ENCODE measurements at places on chromosomes 2 and 18. TPM values are rescaled to one million over a fixed set of nuclear protein-coding genes. Genes with fewer than 3 reads are reported as not detected.
A peak's percentile ranks its signal among the peaks of the same experiment; 100 is the strongest.

The COL4A3 gene
- total RNA-seq: 0.29 TPM

The PIAS2 gene
- total RNA-seq: 23.8 TPM

The PHOSPHO2 gene
- total RNA-seq: 2.5 TPM

The IL18R1 gene
- total RNA-seq: 0.10 TPM

The MARCO gene
- total RNA-seq: not detected

The TMEM37 gene
- total RNA-seq: not detected

The CXCR4 gene
- total RNA-seq: not detected

DNA sequence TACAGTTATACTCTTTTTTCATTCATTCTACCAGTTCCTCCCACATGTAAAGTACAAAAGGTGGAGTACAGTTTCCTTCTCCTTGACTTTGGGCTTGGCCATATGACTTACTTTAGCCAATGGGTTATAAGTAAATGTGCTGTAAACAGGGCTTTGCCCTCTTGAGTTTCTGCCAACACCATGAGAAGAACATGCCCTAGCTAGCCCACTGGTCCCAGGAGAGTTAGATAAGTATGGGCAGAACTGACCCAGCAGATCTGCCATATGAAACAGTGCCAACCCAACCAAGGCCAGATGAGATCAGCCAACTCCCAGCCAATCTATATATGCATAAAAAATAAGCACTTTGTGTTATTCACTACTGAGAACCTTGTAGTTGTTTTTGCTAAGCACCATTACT, 25.5 kb downstream of the ZC3H8 start:
- no peak for DNase-seq

DNA sequence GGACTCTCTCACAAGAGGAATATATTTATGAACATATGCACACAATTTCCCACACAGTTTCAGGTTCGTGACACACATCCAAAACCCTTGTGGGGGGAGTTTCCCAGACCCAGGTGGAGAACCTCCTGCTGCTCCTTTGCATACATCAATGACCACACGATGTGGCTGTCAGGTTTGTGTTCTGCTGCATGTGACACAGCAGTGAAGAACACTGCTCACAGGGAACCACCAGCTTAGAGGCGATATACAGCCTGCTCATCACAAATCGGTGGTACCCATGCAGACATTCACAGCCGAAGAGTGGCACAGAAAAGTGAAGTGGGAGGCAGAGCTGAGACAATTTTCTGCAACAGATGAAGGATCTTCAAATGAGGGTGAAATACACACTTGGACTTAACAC, 175.6 kb upstream of the ZFP36L2 start:
- DNase-seq: no peak

DNA sequence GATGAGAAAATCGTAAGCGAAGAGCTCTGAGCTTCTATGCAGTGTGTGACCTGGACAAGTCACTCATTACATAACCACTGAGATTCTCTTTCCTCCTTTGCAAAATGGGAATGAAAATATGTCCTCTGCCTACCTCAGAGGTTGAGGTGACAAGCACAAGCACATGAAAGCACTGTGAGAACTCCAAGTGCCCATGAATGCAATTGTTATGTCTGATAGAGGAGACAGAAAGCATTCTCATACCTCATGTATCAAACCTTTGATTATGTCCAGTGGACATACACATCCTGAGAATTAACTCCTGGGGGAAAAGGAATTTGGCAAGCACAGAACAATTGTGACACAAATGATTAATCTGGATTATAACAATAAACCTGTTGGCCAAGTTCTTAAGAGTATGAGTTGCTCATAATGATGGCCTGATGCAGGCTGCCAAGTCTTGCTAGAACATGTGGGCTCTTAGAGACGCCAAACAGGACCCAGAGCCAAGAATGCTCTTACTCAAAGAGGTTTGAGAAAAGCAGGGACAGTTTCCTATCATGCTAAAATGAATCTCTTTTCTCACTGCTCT, 8.5 kb upstream of the RMDN2 start:
- DNase-seq: peak; percentile 54

DNA sequence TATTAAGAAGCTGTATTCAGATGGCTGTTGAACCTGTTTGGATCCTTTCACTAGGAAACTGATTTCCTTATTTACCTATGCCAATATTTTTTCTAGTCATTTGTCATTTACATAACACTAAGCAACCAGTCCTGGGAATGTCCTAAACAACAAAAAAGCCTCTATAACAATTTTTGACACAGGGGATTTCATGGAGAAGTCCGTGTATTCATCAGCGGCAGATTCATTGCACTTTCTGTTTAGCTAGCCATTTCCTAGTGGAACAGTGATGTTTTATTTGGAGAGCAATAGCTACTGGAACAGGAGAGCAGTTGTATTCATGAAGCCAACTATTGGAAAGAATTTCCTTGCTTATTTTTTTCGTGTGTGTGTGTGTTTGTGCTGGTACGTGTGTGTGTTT, 604.3 kb upstream of the POU3F3 start:
- no peak for DNase-seq

DNA sequence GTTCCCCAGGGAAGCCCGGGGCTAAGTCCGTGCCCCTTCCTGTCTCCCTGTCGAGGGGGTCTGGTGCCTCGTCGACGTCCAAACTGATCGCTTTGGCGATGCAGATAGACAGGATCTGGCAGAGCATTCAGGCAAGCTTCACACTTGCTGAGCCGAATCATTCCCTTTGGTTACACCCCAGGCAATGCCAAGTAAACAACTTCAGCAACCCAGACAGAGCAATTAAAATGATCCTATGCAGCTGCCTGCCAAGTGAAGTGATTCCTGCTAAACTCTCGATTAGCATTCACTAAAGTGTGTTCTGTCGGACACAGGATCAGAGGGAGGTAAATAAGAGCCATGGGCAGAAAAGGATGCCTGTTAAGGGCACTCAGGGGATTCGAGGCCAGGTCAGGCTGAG, 108.2 kb upstream of the RAB12 start:
- no peak for DNase-seq

DNA sequence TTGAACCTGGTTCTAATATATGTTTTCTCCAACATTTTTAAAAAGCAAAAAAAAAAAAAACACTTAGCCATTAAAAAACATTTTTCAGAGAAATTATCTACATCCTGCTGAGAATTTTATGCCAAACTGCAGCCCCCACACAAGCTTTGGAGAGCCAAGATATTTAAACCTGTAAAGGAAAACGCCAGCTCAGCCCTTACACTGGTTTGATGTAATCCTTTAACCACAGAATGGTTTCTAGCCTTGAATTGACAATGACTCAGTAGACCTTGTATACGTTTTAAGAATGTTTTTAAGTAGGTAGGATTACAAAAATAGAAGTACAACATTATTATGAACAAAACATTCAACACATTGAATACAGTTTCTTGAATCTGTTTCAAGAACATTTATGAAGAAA, 113.6 kb downstream of the BABAM2 start:
- DNase-seq: peak; percentile 76

- DNase-seq: no peak
These were observed 77.2 kb downstream of the LIPG start for GRCh38 chr18:49638891-49639557.

DNA sequence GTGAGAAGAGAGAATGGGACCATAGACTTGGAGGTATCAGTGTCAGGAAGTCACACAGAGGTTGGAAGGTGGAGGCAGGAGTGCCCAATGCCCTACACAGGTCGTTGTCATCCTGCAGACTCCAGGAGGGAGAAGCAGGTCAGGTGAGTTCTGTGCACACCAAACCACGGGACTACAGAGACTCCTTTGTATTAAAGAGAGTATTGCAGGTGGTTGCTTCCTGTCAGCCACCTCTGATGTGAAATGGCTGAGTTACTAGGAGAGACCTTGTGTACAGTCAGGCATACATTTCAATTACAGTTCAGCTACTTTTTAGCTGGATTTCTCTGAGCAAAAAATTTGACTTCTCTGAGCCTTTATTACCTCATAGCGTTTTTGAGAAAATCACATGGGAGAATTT, 51.6 kb downstream of the SPP2 start:
- DNase-seq: no peak

GRCh38 chr18:8771930-8772329, 66.6 kb downstream of the MTCL1 start:
- DNase-seq: peak; percentile 64

GRCh38 chr18:24677011-24677410, 216.6 kb downstream of the HRH4 start:
- peak; percentile 14 for DNase-seq

DNA sequence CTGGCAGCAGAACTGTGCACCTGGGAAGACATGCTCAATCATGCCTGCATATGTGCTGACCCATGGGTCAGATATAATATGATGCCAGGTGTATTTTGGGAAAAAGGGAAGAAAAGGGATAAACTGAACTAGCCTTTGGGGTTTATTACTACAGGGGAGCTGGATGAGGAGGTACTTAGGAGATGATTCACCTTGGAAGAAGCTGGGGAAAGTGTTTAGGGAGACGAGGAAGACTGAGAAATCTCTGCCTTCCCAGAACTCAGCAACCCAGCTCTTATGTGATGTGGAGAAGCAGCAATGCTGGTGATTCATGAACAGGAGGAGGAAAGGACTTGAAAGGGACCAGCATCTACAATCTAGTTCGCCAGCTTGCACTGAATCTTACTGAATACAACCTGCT, 110.2 kb downstream of the BARD1 start:
- DNase-seq: no peak

DNA sequence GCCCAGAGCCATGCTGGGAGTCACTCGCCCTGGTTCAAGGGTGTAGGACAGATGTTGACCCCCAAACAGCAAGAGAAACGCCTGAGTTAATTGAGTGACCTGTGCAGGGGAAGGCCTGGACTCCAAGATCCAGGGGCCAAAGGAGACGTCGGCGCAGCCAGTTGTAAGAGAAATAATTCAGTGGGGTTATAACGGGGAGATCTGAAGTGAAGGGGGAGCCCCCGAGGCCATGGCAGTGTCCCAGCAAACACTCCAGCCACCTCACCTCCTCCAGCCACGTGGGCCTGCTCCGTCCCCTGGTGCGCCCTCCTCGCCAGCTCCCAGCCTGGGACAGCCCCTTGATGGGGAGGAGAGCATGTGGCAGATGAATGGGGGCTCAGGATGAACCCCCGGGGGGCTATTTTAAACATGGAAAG, 130.7 kb upstream of the GPC1 start:
- no peak for DNase-seq

DNA sequence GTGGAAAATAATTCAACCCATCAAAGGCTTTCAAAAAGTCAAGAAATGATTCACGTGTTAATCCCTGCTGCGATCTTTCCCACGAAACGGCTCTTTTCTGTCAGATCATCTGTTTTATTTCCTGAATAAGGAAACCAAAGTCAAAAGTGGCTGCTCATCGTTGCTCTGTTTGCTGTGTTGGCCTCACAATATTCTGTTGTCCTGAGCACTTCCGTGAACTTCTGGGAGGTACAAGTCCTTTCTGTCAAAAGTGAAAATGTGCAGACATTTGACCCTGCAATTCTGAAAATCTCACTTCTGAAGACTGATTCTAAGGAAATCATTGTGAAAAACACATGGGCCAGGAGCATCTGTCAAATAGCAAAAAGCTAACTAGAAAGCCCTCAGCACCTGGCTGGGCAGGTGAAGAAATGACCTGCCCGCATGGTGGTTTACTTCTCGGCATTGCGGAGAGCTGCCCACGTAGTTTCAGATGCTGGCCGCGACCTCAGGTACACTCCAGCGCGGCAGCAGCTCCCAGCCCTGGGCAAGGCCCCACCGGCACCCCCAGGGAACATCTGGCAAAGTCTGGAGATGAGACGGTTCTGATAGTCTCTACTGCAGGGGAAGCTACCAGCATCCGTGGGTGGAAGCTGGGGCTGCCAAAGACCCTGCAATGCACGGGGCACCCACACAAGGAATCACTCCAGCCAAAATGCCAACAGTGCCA, 31.9 kb upstream of the GPC1 start:
- DNase-seq: no peak

DNA sequence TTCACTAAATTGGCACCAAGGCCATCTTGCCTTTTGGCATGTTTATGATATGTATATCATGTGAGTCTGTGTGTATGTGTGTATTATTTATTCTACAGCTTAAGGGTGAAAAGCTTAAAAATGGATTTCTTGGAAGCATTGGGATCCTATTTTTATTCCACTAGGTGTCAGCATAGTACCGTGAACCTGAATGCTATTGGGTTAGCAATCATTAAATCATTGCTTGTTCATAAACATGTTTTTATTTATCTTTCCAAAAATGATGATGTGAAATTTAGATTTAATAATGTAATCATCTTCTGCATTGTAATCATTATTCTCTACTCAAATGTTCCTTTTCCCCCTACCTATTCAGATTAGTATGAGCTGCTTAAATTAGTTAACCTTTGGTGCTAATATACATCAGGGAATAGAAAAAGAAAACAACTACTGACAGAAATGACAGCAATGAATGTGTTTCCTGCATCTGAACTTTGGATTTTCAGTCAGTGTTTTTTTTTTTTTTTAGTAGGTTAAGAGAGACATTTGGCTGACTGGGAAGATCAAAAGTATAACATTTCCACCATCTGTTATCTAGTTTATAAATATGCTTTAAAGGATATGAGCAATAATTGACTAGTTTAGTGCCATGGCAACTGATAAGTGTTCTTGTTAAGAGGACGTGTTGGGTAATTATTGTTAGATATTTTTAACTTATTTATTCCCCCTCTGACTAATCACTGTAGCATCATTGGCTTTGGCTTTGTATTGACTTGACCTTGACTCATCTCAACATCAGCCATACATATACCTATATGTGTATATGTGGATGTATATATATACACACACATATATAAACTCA, 14.1 kb upstream of the ZSWIM2 start:
- DNase-seq: peak; percentile 28

DNA sequence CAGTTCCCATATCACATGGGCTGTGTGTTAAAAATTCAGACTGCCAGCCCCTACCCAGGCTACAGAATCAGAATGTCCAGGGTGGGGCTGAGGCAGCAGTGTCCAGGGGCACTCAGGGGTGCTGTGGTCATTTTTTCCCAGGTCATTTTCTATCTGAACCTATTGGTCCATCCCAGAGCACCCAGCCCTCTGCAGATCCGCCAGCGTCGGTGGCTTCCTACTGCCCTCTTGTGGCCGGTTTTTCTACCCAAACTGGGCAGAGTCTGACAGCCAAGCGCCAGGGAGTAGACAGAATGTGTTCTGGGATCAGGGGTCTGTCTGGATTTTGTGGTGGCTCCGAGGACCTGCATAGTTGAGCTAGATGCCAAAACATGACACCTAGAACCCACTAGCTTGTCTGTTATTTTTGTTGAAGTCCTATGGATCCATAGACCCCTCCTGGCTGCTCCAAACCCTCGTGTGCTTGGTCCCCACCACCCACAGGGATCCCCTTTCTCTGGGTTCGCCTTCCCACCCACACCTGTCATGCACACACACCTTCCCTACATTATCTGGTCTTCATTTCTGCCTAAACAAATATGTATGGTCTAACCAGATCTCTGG, 34.1 kb upstream of the RMDN2 start:
- DNase-seq: peak; percentile 71

GRCh38 chr2:235007664-235008457, 56.0 kb downstream of the SH3BP4 start:
- no peak for DNase-seq

DNA sequence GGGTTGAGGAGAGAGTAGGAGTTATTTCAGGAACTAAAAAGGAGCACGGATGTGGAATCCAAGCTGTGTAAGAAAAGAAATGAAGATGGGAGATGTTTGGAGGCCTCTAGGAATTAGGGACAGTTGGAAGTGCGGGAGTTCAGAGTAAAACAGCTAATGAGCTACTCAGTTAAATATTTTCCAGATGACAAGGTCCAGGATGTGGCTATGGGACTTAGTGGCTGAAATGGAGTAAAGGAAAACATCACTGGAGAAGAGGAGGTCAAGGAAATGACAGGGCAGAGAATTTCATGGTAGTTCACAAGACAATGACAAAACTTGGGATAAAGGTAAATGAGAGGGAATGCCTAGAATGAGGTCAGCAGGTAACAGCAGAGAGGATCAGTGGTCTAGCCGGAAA, 13.0 kb downstream of the GPR155 start:
- DNase-seq: peak; percentile 33

Data from RPMI7951 (cell line).